Right lung (tissue), 10 donors: ENCODE measurements at places on chromosomes 16 and 17. TPM values are rescaled to one million over a fixed set of nuclear protein-coding genes. Genes with fewer than 3 reads are reported as not detected.
A peak's percentile ranks its signal among the peaks of the same experiment; 100 is the strongest.

DNA sequence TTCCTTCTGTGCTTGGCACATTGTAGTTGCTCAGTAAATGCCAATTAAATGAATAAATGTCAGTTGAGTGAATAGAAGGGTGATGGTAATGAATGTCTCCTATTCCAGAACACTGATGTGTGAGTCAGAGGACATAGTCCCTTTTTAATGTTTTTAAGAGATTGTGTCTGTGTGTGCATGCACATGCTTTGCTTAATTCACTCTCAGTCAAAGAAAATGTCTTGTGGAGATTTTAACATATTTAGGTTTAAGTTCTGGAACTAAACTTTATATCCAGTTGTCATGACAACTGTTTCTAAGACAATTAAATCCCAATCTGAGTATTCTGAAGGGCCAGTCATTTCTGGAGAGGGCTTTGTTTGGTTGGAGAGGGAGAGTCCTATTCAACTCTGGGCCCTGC lies 255.3 kb upstream of the CDH11 start:
- DNase-seq = no peak

GRCh38 chr16:57044931-57045693 lies 47.3 kb upstream of the CPNE2 start:
- DNase-seq = no peak

DNA sequence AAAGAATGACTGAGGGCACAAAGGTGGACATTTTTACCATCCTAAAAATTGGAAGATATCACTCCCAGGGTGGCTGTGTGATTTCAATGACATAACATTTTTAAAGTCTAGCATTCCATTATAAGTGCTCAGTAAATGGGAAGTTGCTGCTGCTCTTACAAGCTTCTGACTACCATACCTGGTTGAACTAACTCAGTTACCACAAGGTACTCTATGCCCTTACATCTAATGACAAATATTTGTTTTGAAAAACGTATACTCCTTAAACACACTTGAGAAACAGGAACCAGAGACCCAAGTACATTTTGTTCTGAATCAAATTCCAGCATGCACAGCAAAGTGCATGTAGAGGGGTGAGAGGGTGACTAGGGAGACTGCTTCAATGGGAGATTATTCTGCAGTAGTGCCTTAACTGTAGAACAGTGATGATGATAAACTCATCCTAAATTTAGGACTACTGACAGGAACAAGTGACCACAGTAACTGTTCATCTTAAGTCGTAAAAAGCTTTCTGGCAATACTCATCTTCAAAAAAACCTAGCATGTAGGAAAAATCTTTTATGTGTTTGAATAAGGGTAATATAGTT lies 83.5 kb downstream of the KANSL1 start:
- DNase-seq = no peak

DNA sequence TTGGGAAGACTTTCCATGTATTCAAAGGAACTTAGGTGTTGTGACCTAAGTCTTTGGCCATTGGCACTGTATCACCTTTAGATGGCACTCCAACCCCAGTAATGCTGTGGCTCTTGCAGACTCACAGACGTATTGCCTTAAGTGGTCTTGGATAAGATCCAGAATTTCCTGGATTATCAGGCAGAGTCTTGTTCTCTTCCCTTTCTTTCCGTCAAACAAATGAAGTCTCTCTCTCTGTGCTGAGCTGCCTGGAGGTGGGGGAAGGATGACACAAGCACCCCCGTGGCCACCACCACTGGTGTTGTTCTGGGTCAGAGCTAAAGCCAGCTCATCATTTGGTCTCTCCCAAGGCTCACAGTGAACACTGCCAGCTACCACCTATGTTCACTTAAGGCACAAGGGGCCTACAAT lies 789.9 kb upstream of the KIF2B start:
- DNase-seq = peak; percentile 50

DNA sequence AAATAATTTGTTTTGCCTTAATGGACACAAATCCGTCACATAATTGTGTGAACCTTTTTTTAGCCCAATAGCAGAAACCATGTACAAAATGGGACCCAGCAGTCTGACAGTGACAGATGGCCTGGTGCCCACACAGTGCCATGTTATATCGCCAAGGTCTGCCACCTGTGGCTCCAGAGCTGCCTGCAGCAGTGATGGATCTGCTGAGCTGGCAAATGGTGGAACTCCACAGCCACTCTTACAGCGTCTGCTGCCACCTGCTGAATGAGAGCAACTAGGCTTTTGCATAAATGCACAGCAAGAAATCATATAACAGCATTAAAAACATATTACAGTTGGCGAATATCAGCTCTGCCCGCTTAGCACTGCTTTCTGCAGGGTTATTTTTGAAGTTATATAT lies 59.4 kb downstream of the NUP93 start:
- no peak for DNase-seq

DNA sequence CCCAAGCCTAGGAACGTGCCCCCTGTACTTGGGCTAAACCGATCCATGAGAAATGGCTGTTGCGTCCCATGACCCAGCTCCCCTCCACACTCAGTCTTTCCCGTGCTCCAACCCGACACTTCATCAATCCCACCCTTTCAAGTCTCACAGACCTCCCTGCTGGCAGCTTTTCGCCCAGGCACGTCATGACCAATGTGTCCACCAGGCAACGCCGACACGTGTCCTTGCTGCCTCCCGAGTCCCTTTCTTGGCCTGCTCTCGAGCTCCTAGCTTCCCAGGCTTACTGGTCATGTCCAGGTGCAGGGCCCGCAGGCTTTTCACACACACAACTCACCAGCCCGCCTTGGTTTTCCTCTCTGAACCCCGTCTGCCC lies 12.2 kb downstream of the MNT start:
- DNase-seq = no peak

- no peak for DNase-seq
These were observed 18.5 kb upstream of the SPNS2 start for GRCh38 chr17:4479982-4480751.

- DNase-seq = no peak
These were observed 191.1 kb upstream of the CIBAR2 start for GRCh38 chr16:85303354-85303883.

- no peak for DNase-seq
These were observed 207.1 kb downstream of the ZFHX3 start for GRCh38 chr16:72840631-72841381.

DNA sequence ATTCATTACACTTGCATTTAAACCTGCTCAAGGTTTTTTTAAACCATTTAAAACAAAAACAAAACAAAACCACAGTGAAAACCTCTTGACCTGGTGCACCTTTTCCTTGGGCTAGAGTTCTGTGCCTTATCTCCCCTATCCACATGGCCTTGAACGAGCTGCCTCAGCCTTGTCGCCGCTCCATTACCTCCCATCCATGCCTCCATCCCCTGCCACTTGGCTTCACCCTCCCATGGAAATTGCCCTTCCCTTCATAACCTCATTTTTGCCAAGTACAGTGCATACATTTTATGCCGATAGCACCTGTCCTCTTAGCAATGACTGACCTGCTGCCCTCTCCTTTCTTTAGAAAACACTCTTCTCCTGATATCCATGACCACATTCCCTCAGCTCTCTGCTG lies 188.6 kb upstream of the ASIC2 start:
- DNase-seq = no peak

- DNase-seq = no peak
These were observed 3.6 kb downstream of the FOXN1 start for GRCh38 chr17:28509789-28510188.

Gene SPIRE2
- polyA plus RNA-seq = 11.2 TPM

DNA sequence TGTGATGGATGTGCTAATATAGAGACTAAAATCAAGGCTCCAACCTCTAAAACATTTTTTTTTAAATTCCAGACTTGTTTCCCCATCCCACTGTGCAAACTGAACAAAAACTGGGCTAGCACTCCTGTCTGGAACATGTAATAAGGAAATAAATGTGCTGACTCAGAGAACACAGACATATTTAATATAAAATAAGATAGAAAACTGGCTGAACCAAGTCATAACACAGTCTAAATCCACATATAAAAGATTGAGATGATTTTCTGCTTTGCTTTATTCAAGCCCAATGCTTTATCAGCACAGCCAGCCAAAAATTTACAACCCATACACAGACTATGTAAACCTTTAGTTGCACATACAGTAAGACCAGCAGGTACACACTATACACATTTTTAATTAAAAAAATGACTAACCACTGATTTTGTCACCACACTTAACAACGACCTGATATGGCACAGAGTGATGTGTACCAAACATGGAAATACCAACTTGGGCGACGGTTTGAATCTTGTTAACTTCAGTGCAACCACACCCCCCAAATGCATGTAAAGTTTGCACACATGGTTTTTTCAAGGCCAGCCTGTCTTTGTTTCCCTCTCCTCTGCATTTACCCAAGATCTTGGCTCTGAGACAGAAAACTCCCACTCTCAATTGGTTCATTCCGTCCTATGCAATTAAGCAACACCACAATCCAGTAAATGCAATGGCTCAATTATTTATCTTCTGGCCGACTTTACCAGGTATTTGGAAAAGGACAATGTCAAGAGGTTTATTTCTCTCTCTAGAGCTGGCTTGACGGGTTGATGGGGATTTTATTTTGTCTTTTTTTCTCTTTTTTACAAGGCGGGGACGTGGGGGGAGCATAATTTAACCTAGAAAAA lies 1.2 kb downstream of the STAT3 start:
- DNase-seq = peak; percentile 76

DNA sequence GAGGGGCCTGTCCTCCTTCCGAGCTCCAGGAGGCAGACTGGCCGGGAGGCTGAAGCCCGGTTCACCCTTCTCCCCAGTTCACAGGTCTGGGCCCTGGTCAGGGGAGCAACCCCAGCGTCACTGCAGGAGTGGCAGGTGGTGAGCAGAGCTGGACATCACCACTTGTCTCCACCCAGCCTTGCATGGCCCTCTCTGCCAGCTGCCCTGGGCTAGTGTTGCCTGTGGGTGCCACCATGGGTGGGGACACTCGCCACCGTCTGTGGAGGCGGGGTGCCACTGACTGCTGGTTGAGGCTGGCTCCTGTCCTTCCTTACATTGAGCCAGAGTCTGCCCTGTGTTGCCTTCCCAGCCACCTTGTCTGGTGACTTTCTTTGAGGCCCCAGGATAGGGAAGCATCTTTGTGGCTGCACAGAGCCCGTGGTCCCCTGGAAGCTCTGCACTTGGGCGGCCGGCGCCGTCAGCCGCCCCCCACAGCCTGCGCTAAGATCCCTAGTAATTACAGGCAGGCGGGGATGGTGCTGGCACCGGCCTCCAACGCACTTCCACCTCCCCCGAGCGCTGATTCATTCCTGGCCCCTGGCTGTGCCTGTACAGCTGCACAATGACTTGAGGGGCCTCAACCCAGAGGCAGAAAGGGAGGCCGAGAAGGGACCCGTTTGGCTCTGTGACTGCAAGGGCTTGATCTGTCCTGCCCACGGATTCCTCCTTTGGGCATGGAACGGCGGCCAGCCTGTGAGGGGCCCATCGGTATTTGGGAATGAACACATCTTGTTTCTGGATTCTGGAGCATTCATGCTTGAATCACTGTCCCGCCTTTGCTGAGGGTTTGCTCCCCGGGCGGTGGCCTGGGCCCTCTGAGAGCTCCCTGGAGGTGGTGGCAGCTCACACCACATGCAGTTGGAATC lies 5.2 kb downstream of the BAIAP2 start:
- no peak for DNase-seq

DNA sequence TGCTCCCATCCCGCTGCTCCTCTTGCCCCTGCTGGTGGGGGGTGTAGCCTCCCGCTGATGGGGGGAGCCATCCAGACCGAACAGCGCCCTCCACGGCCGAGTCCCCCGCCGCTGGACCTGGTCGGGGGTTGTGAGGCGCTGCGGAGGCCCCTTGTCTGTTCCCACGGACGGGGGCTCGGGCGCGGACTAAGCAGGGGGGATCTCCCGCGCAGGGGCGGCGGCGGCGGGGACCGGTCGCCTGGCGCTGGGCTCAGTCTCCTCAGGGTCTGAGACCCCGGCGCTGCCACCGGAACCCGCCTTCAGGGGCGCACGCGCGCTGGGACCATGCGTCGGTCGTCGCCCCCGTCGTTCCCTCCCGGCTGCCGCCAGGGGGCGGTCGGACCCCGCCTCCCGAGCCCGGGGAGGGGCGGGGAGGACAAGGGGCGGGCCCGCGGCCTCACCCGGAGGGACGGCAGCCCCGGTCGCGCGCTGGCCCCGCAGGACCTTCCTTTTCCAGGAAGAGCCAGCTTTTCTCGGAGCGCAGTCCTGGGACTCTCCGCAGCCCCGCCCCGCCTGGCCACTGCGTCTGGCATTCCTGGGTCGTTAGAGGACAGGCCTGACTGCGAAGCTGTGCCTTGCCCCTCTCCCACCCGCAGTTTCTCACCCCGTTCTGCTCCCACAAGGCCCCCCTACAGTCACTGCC lies 6.3 kb upstream of the IL32 start:
- DNase-seq = peak; percentile 92
